ENCODE measurements at places on chromosomes 4 and X.

DNA sequence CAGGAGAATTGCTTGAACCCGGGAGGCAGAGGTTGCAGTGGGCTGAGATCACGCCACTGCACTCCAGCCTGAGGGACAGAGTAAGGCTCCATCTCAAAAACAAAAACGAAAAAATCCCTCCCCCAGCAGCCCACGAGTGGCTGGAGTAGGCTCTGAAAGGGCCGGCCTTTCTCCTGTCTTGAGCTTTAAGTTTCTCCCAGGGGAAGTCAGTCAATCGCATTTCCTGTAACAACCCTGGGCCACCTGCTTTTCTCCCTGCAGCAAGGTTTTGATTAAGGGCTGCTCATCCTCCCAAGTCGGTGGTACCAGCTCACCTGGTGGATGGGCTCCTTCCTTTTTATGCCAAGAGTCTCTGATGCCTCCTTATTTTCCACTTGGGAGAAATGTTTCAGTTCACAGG lies 2.0 kb upstream of the NYX start:
- no peaks in the 10 kb centered on the region for H3K36me3 ChIP-seq
- no peak for DNase-seq
- H3K4me1 ChIP-seq, result peaks cover 24% of the 10 kb centered on the region
- peaks cover 2% of the 10 kb centered on the region for H3K27me3 ChIP-seq

DNA sequence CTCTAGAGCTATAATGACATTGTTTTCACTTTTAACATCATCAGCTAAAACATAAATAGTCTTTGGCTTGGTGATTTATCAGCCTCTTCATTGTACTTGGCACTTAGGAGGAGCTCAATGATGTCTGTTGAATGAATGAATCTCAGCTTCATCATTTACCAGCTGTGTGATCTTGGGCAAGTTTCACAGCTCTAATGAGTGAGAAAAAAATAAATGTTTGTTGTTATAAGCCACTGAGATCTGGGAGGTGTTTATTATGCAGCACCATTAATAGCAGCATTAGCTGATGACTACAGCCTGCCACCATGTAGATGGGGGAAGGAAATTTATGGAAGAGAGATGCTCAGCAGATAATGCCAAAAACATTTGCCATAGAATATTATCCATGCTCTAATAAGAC lies 63.6 kb upstream of the C1QTNF7 start:
- DNase-seq, result no peak
- H3K27ac ChIP-seq, result no peak overlapping the region
- no peak overlapping the region for H3K4me3 ChIP-seq
- H3K36me3 ChIP-seq, result no peaks in the 10 kb centered on the region
- peaks cover 24% of the 10 kb centered on the region for H3K4me1 ChIP-seq
- peaks cover 3% of the 10 kb centered on the region for H3K27me3 ChIP-seq

DNA sequence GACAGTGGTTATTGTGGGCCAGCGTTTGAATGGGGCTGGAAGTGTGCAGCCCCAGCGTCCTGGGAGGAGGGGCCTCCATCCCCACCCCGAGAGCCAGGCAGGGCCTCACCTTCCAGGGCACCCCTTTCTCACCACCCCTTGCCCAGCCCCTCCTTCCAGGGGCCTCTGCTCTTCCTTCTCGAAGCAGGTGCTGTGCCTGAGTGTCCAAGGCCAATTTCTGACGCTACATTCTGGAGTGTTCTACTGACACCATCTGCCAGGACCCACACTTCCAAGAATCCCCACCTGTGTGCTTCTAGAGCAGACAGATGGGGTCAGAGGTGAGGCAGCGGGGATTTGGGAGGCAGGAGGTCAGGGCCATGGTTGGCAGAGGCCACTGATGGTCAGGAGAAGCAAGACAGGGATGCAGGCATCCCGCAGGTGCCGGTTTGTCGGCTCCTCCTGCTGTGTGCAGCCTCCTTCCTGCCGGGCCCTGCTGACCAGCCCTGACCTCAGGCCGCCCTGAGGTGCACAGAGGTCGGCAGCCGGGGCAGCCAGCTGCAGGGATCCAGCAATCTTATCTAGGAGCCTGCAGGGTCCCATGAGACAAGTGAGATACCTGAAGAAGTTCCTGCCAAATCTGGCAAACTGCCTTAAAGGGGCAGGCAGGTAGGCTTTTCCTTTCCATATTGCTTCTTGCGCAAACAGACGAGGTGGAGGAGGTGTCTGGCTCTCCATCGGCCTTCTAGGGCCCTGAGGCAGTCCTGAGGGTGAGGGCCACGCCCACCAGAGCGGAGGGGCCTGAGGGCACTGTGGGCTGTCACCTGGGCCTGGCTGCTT lies 18.8 kb downstream of the MSANTD1 start:
- no peak overlapping the region for H3K4me3 ChIP-seq
- H3K4me1 ChIP-seq, result no peaks in the 10 kb centered on the region

DNA sequence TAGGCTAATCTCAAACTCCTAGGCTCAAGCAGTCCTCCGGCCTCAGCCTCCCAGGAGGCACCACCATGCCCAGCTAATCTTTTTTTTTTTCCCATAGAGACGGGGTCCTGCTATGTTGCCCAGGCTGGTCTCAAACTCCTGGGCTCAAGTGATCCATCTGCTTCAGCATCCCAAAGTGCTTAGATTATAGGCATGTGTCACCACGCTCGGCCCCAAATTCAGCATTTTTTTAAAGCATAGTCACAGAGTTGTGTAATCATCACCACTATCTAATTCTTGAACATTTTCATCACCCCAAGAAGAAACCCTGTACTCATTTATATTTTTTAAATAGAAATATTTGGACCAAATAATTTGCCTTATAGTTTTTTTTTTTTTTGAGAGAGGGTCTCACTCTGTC lies 10.3 kb downstream of the CENPI start:
- DNase-seq, result no peak
- peaks cover 11% of the 10 kb centered on the region for H3K36me3 ChIP-seq
- no peak overlapping the region for H3K4me3 ChIP-seq
- H3K4me1 ChIP-seq, result no peaks in the 10 kb centered on the region
- no peak overlapping the region for H3K27ac ChIP-seq
- no peaks in the 10 kb centered on the region for H3K27me3 ChIP-seq

DNA sequence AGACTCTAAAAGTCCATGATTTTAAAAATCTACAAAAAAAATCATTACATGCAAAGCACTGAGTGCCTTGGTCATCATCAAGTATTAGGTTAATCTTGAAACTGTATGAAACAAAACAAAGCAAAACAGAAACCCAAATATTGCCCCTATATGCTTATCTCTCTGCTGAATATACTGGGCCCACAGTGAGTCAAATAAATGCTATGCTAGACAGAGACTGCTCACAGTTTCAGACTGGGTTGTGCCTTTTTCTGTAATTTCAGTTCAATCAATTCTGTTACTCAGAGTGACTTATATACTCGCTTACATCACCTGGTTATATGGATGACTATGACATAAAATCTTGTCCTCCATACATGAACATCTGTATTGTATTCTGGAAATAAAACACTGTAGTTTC lies 257.1 kb upstream of the ACTRT1 start:
- no peaks in the 10 kb centered on the region for H3K36me3 ChIP-seq
- DNase-seq, result no peak
- no peak overlapping the region for H3K4me3 ChIP-seq

- peaks cover 12% of the 10 kb centered on the region for H3K4me1 ChIP-seq
- DNase-seq, result peak; percentile 41
- H3K36me3 ChIP-seq, result no peaks in the 10 kb centered on the region
- H3K4me3 ChIP-seq, result peak within 1 kb of the TSS; percentile 73
- no peak within 1 kb of the TSS for H3K27ac ChIP-seq
- peaks cover 5% of the 10 kb centered on the region for H3K27me3 ChIP-seq
These were observed at the start of gene KLF8 for GRCh38 chrX:56232221-56233082. TSS of gene KLF8 (plus strand) at chrX:56232356. CDS start at chrX:56233335, 979 bp downstream.

- DNase-seq, result peak; percentile 84
- H3K4me3 ChIP-seq, result peak overlapping the region; percentile 92
- peak overlapping the region; percentile 82 for H3K27ac ChIP-seq
- H3K4me1 ChIP-seq, result peaks cover 30% of the 10 kb centered on the region
These were observed 21.4 kb downstream of the SPINK2 start for GRCh38 chr4:56799824-56800756.

DNA sequence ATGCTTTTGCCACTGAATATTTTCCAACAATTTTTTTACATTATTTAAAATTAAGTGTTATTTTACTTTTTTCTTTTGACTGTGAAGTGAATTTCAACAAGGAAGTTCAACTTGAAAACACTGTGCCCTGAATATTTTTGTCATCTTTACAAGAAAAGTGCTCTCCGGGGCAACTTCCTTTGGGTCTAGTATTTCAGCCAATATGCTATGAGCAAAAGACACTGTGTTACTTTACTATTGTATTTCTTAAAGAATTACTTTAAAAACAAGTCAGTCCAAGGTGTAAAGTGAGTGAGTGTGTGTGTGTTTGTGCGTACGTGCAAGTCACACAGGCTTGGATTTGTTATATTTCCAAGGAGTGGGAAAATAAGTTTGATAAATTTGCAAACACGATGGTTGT lies 7.6 kb upstream of the USP53 start:
- no peaks in the 10 kb centered on the region for H3K36me3 ChIP-seq
- no peak for DNase-seq
- no peaks in the 10 kb centered on the region for H3K27me3 ChIP-seq
- H3K4me1 ChIP-seq, result peaks cover 24% of the 10 kb centered on the region

DNA sequence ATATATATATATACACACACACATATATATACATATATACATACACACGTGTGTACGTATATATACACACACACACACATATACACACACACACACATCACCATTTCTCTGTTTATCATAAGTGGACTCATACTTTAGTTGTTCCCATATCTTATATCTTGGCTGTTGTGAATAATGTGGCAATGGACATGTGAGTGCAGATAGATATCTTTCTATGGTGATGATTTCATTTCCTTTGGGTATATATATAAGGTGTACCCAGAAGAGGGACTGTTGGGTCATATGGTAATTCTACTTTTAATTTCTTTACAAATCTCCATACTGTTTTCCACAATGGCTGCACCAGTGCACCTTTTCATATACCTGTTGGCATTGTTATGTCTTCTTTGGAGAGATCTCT lies 105.9 kb downstream of the LARP1B start:
- H3K4me3 ChIP-seq, result no peak overlapping the region
- no peak for DNase-seq
- no peaks in the 10 kb centered on the region for H3K27me3 ChIP-seq
- H3K27ac ChIP-seq, result no peak overlapping the region
- H3K4me1 ChIP-seq, result no peaks in the 10 kb centered on the region
- peaks cover 1% of the 10 kb centered on the region for H3K36me3 ChIP-seq

Data from activated naive CD8-positive, alpha-beta T cell treated with anti-CD3 and anti-CD28 coated beads, Interleukin-2, amount 50 U/mL, for 24 hours (primary cell).